ENCODE measurements at places on chromosomes 13 and 19.

DNA sequence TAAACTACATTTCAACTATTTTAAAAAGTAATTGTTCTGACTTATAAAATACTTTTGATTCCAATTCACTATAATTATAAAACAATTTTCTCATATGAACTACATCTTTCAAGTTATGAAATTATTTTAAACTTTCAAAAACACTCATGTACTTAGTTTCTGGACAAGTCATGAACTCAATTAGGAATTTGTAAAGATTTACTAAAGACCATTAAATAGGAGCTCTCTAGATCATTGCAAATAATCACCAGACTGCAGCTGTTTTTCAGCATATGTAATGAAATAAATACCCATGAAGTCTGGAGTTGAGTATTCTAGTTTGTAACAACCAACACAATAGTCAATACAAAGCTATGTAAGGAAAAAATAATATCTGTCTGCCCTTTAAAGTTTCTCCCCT, 605.1 kb upstream of the MIR17HG start:
- DNase-seq: no peak

- DNase-seq: no peak
Measured at GRCh38 chr13:34103854-34104253, 285.9 kb downstream of the RFC3 start.

DNA sequence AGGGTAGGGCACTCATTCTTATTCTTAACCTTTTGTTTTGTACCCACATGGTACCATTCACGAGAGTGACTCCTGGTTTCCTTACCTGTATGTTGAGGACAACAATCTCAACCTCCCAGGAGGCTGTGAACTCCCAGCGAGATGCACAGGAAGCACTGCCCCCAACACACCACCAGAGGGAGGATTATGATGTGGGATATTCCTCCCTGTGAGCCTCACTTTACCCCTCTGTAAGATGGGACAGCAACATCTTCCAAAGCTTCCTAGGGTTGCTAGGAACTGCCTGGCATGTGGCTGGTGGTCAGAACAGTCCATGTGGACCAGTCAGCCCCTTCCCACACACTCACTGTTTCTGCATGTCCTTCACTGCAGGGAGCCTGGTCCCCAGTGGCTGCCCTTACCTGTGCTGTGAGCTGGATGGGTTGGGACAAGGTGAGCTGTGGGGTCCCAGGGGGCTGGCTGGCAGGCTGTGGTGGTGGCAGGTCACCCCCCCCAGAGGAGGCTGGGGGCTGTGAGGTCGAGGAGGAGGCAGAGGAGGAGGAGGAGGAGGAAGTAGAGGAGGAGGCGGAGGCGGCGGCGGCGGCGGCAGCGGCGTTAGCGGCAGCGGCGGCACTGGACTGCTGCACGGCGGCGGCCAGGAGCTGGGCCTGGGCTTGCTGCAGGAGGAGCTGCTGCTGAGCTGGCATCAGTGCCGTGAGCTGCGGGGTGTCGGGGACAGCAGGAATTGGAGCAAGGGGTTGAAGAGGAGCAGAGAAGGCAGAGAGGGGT, 15.8 kb downstream of the POU2F2 start:
- DNase-seq: no peak

GRCh38 chr13:39612023-39612637, 9.1 kb upstream of the LHFPL6 start:
- peak; percentile 43 for DNase-seq

DNA sequence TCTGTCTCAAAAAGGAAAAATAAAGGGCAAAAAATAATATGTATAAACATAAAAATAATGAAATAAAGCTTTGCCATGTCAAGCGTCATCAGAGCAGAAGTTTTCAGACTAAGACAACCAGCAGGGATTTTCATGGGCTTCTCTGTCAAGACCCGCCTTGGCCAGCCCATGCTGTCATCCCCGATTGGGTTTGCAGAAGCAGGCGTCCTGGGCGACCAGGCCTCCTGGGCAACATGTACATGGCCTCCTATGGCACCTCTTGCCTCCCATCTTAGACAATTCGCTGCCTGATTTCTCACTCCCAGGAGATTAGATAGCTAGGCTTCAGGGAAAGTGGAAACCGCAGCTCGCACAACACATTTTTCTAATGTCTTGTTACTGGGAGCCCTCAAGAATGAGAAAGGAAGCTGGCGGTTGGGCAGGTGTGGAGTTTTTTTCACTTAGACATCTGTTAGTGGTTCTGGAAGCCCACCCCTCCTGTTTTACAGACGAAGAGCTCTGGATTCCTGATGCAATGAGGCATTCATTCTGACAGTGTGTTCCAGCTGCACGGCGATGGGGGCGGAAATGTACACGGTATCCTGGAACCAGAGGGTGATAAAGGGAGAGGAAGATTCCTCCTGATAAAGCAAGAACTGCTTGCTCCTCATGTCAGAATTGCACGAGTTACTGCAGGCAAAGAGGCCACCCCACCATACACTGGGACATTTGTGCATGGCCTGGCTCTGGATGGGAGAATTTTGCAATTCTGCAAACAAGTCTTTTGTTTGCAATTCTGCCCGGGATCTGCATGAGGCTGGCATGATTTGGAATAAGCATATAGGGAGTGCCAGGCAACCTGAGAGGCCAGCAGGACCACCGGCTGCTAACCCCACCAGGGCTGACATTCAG, 47.4 kb upstream of the KATNAL1 start:
- no peak for DNase-seq

GRCh38 chr13:99426426-99426825, 74.8 kb upstream of the TM9SF2 start:
- no peak for DNase-seq

GRCh38 chr13:113232208-113233003, 23.0 kb downstream of the CUL4A start:
- no peak for DNase-seq

- DNase-seq: no peak
Measured at GRCh38 chr13:33612641-33613638, 205.0 kb upstream of the RFC3 start.

- no peak for DNase-seq
Measured at GRCh38 chr13:46598820-46599180, 45.8 kb downstream of the LRCH1 start.

Data from MV-4-11 (cell line).